ENCODE measurements at places on chromosomes 2 and 18.

DNA sequence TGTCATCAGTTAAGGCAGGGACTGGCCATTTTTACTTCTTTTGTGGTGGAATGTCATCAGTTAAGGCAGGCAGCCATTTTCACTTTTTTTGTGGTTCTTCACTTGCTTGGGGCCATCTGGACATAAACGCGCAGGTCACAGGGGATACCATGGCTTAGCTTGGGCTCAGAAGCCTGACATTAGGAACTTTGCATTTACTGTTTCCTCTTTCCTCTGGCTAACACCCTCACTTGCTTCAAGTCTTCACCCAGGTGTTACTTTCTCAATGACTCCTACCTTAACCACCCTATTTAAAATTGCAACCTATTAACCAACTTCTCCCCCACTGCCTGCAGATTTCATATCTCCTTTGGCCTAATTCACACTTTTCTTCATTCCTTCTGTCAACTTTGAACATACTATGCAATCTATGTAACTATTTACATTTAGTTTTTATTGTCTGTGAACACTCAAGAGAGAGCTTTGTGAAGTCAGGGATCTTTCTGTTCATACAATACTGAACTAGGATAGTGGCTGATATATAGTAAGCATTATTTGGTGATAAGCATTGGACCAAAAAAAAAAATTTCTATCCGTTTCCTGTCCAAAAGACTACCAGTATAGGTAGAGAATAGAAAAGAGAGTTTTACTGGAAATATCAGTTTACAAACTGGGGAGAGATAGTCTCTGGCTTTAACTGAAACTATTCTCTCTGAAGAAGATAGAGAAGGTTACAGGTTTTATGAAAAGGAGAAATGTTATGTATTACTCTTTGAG lies 600.1 kb upstream of the ZNF804A start:
- DNase-seq, result no peak

GRCh38 chr2:53793261-53793660 lies 6.4 kb downstream of the ERLEC1 start:
- DNase-seq, result no peak

DNA sequence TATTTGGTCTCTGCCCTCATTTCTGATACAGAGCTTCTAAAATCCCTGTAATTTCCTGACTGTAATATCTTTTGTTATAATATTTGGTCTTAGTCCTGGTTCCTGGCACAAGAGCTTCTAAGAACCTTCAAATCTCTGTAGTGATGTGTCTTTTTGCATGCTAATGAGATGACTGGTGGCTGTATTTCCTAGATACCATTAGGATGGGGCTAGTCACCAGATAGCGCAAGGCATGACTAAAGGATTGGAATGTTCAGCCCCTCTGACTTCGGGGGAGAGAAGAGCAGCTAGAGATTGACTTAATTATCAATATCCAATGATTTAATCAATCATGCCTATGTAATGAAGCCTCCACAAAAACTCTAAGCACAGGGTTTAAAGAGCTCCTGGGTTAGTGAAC lies 620.8 kb upstream of the ACVR2A start:
- DNase-seq, result peak; percentile 63

GRCh38 chr18:62625019-62625418 lies 90.3 kb upstream of the PHLPP1 start:
- no peak for DNase-seq

- no peak for DNase-seq
These were observed 28.2 kb downstream of the DCC start for GRCh38 chr18:52367953-52368742.

- no peak for DNase-seq
These were observed 174.4 kb upstream of the FBXO11 start for GRCh38 chr2:48080534-48081316.

GRCh38 chr2:10493634-10494281 lies 45.6 kb upstream of the ODC1 start:
- peak; percentile 100 for DNase-seq
